ENCODE measurements at places on chromosomes 5 and 9. TPM values are rescaled to one million over a fixed set of nuclear protein-coding genes. Genes with fewer than 3 reads are reported as not detected.

F2RL1 gene
- total RNA-seq, result 91.6 TPM

DNA sequence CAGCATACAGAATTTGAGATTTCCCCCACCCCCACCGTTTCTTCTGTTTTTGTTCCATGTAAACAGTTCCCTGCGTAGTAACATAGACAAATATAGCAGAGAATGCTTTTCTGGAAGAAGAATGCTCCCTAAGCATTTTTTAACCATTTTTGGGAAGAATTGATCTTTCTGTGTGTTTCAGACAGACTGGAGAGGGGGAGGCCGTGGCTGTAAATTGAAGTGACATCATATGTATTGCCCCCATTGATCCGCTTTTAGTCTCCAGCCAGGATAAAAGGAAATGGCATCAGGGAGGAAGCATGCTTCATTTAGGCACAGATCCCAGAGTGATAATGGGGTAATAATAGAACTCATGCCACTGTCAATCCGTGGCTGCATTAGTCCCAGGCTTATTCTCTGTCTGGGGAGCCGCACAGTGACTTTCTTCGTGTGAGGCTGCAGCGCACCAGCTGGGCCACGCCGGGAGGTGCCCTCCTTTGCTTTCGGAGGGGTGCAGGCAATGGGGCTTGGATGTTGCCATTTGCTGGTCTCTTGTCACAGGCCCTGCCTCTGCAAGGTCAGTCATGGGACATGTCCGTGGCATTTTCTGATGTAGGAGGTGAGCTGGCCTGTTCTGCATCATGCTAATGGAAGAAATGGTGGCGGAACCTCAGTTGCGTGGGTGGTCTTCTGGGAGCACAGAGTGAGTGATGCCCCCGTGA lies 261.5 kb downstream of the FANCC start:
- DNase-seq, result no peak

DNA sequence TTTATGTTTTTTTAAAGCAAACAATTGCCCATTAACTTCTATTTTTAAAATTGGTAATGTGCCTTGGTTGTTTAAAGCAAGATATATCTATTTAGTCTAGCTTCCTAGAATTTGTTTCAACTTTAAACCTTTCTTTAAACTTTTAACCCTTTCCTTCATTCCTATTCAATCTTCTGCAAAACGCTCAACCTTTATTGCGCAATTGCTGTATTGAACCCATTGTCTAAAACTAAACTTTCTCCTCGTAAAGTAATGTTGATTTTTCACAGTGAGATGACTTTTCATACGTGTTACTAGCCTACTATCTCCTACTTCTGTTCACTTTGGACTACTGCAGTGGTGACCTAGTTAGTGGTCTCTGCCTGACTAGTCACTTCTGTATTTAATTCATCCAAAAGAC lies 63.3 kb downstream of the SMC5 start:
- DNase-seq, result no peak

GRCh38 chr5:84436866-84437265 lies 52.2 kb upstream of the EDIL3 start:
- DNase-seq, result no peak

DNA sequence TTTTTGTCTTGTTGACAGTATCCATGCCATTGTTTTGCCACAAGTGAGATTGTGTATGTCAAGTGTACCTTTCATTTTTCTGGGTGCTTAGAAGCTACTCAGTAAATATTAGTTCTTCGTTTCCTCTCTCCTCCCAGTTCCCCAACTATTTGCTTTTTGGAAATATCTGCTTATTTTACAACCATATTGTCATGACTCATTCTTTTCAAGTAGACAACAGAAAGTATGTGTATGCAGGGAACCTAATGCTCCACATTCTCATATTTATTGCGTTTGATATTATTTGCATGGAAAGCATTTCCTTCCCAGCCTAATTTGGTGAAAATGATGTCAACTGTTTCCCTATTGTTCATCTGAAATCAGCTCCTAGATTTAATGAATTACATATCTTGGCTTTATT lies 483.7 kb upstream of the RIOK2 start:
- DNase-seq, result no peak

DNA sequence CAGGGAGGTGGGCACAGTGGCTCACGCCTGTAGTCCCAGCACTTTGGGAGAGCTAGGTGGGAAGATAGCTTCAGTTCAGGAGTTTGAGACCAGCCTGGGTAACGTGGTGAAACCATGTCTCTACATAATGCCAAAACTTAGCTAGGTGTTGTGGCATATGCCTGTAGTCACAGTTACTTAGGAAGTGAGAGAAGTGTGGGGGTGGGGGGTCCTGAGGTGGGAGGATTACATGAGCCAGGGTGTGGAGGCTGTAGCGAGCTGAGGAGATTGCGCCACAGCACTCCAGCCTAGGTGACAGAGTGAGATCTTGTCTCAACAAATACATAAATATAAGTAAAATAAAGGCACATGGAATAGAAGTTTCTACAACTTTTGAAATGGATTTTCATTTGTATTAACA lies 23.1 kb downstream of the VCAN start:
- no peak for DNase-seq

GRCh38 chr9:95815133-95815532 lies 60.4 kb upstream of the ERCC6L2 start:
- DNase-seq, result no peak

Data from epithelial cell of proximal tubule (primary cell).